ENCODE measurements at places on chromosomes 7 and 10.

GRCh38 chr7:76506081-76506440, 4.3 kb upstream of the UPK3B start:
- no peak for DNase-seq

DNA sequence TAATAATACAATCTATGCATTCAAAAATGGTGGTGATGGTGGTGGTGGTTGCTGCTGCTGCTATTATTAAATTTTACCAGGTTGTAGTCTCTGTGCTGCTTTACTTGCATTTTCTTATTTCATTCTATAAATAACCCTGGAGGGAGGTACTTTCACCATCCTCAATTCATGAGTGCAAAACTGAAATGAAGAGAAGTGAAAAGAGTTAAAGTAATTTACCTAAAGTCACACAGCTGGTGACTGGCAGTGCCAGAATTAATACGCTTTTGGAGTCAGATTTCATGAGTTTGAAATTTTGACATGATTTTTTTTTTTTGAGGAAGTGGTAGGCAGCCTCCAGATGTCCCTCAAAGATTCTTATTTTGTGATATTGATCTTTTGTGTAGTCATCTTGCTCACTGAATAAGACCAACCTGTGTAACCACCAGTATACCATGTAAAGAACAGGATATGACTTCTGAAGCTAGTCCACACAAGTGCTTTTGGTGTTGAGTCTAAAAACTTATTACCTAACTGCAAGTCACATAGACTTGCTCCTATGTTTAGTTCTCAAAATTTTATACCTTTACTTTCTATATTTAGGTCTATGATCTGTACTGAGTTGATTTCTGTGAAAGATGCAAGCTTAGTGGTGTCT, 218.8 kb downstream of the ZWINT start:
- DNase-seq: no peak

DNA sequence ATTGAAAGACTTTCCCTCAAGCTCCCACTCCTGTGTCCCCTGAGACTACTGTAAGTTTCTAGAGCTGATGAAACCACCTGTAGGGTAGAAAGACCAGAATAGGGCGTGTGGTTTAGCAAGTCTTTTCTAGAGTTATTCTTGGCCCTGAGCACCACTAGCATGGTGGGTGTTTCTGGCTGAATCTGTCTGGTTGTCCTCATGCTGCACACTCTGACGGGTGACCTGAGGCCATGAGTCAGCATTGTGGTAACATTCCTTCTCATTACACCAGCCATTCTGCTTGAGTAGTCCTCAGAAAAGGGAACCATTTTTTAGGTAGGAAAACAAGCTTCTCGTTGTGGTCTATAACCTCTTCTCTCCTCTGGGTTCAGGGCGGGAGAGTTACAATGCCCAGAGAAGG, 250.3 kb downstream of the SNX13 start:
- no peak for DNase-seq

DNA sequence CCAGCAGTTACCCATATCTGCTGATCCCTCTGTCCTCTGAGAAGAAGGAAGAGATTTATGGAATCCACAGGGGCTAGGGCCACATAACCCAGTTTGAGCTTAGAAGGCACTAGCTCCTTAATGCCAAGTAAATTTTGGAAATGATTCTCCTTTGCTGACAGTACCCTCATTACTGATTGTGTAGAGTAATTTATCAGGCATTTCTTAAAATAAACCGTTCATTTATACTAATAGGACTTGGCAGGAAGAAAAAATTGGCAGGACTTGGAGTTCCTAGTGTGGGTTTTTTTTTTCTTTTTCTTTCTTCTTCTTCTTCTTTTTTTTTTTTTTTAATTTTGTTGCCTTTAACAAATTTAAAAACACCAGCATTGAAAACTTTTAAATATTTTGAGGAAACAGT, 645.7 kb downstream of the SUGCT start:
- DNase-seq: no peak

DNA sequence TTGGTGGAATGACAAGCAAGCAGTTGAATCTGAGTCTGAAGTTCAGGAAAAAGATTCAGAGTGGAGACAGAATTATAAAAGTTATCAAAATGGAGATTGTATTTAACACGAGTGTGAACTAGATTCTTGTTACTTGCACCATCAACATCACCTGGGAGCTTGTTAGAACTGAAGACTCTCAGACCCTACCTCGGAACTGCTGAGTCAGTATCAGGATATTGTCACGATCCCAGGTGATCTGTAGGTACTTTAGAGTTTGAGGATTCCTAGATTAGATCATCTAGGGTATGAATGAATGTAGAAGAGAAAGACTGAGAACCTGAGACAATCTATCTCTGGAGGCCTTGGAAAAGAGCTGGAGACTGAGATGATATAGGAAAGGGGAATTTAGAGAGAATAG, 194.1 kb downstream of the CTTNBP2 start:
- DNase-seq: no peak

DNA sequence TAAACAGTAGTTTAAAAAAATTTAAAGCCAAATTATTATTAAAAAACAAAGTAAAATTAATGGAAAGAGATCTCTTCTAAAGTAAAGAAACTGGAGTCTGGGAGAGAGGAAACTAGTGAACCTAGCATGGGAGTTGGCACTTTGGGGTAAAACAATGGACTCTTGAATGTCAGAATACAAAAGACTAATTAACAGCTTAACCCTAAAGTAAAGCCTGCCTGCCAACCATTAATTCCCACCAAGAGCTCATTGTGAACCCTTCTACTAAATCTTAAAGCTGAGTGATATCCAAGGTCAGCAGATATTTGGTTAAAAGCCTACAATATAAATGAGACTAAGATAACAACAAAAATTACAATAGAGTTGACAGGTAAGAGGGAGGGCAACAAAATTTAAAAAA, 36.5 kb downstream of the KMT2C start:
- DNase-seq: no peak

DNA sequence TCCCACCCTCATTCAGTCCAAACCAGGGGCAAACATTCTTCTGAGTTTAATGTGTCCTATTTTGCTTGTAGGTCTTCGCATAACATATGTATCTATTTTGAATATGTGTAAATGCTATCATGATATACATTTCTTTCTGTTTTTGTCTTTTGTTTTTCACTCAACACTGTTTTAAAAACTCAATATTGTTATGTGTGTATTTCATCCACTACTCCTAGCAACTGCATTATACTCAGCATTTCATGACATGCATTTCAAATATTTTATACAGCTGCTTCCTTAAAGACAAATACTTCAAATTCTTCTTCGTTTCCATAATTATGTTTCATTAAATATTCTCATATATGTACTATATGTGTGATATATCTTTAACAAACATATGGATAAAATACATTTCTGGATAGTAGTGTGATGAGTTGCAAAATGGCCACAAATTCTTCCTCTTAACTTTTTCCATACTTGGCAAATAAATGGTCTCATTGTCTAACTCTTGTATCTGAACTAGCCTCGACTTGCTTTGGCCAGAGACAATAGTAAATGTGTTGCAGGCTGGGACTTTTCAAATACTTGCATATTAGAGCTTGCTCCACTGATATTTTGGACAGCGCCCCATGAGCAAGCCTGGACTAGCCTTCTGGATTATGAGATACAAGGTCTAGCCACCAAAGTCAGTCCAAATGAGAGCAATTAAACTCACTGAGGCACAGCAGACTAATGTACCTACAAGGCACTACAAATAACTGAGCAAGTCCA, 539.7 kb upstream of the KCND2 start:
- no peak for DNase-seq

DNA sequence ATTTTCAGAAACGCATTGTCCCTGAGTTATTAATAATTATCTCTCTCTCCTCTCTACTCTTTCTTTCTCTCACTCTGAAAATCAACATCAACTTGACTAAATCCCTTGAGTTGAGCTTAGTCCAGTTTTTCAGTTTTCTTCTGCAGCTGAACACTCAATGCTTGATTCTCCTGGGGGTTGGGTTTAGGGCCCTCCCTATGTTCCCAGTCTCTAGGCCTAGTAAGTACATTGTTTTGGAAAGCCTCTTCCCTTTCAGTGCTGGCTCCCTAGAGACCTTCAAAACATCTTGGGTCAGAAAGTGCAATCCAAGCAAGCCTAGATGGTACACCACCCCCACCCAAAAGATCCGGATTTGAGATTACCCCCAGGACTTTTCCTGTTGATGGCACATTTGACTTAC, 488.5 kb downstream of the LRMDA start:
- no peak for DNase-seq

- DNase-seq: no peak
These were observed 55.4 kb downstream of the FAM241B start for GRCh38 chr10:69685426-69685801.

- DNase-seq: no peak
These were observed 54.5 kb upstream of the DNAJB6 start for GRCh38 chr7:157282141-157282801.
